ENCODE measurements at places on chromosomes 3 and 15.

DNA sequence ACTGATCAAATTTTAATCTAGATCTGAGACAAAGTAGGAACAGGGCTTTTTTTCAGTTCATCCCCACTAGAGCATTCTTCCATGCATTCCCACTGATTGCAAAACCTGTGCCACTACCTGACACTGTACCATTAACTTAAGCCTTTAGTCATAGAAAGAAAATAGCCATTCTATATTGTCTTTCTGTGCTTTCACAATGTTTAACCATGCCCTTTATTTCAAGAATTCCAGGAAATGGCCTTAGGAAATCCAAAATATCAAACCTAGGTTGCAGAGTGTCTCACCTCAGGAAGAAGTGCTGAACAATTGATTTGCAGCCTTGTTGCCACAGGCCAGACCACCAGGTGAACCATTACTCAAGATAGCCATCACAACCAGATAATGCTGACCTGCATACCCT lies 56.2 kb upstream of the TGFBR2 start:
- DNase-seq, result no peak

DNA sequence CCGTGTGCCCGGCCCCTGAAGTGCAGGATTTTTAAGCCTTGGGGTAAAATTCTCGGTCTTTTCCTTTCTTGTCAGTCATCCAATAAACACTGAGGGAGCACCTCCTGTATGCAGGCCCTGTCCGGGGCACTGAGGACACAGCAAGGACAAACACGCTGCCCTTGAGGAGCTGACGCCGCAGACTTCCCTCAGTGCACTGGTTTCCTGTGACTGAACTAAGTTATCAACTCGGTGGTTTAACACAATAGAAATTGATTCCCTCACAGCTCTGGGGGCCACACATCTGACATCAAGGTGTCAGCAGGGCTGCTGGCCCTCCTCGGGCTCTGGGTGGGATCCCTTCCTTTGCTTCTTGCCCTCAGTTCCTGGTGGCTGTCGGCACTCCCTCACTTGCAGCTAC lies 65.1 kb downstream of the ZNF445 start:
- DNase-seq, result no peak

- DNase-seq, result no peak
Observed at GRCh38 chr3:157170861-157171260, 10.9 kb upstream of the CCNL1 start.

DNA sequence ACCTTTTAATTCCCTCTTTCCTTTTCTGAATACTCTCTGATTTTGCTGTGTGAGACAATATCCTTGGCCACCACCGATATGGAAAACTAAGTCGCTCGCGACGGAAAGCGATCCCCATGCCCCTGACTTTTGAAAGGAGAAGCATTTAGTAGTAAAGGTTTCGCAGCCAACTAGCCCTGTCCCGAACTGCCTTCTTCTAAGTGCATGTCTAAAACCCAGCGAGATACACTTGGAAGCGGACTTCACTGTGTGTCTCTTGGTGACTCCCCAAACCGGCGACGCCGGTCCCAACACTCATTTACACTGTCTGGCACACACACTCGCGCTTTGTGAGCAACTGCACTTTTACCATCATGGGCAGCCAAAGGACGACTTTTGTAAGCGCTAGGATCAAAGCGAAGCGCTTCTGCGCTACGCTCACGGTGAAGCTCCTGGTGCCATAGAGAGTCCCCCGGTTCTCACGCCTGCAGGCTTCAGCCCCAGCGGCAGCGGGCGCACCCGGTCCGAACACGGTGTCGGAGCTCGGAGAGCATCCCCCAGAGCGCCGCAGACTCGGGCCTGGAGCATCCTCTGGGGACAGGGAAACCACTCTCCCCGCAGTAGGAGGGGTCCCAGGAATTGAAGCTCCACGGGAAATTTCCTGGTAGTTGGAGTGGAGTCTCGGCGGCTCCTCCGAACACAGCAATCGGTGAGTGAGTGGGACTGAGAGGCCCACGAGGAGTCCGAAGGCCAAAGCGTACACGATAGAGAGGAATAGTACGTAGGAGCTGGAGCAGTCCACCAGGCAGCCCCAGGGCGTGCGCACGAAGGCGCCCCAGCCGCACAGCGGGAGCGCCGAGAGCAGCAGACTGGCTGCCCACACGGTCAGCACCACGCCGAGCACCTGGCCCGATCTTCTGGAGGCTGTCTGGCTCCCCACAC lies 1.4 kb downstream of the GPR149 start:
- no peak for DNase-seq

- no peak for DNase-seq
Observed at GRCh38 chr3:50536471-50537180, 30.9 kb downstream of the C3orf18 start.

- no peak for DNase-seq
Observed at GRCh38 chr15:33730815-33731214, 237.5 kb upstream of the CHRM5 start.

DNA sequence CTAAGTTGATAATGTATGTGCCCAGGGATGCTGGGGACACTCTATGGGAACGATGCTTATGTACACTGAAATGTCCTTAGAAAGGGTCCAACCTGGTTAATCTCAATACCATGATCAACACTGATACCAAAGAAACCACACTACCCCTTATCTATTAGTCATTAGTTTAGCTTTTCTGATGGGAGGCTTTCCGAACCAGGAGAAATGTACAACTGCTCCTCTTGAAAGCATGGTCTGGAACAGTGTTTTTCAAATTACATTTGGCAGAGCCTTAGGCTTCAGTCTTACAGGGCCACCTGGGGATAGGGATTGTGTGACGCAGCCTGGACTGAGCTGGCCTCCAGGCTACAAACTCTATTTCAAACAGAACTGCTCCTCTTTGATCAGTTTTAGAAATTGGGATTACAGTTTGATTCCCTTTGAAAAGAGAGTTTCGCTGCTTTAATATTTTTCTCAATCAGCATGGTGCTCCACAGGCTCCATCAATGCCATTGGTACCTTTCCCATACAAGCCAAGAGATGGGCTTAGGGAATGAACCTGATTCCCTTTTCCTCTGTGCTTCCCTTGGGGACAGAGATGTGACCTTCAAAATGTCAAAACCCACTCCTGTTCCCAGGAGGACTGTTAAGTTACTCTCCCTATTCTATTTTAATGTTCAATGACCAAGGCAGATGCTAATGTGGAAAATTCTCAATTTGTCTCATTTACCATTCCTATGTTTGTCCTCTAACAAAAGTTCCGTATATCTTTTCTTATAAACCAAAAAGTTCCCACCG lies 296.0 kb upstream of the ADAMTS9 start:
- no peak for DNase-seq

GRCh38 chr15:42402455-42403205 lies 43.3 kb downstream of the CAPN3 start:
- DNase-seq, result no peak

DNA sequence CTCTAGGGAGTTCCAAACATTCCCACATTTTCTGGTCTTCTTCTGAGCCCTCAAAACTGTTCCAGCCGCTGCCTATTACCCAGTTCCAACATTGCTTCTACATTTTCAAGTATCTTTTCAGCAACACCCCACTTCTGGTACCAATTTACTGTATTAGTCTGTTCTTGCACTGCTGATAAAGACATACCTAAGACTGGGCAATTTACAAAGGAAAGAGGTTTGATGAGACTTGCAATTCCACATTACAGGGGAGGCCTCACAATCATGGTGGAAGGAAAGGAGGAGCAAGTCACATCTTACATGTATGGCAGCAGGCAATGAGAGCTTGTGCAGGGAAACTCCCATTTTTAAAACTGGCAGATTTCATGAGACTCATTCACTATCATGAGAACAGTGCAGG lies 629.1 kb upstream of the NR2F2 start:
- DNase-seq, result no peak

DNA sequence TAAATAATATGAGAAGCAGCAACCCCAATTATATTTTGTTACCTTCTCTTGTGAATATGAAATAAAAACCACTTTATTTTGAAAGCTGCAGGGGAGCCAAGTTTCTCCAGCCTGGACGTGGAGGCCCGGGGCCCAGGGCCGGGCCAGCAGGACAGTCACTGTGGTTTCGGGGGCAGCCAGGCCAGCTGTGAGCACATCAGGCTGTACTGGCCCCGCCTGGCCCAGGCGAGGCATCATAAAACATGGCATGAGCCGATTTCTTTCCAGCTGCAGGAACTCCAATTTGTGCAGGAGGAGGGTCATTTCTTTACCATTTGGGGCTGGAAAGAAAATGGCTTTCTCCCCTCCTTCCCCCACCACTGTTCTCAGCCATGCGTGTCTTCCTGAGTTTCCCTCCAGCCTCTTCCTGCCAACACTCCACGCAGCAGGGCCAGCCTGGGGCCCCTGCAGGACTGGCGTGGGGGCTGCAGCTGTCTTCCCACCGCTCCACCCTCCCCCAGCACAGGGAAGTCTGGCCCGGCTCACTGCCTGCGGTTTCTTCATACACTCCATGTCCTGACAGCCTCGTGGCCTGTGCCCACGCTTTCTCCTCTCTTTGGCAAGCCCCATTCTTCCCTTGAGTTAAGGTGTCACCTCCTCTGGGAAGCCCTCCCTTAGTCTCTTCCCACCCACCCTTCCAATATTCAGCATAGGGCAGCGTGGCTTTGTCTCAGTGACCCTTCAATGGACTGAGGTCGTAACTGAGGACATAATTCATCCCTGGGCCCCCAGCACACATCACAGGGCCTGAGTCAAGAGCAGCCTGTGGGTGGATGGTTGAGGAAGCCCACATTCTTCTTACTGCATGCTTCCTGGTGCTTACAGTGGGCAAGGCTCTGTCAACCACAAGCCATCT lies 135.8 kb downstream of the CHSY1 start:
- DNase-seq, result no peak

DNA sequence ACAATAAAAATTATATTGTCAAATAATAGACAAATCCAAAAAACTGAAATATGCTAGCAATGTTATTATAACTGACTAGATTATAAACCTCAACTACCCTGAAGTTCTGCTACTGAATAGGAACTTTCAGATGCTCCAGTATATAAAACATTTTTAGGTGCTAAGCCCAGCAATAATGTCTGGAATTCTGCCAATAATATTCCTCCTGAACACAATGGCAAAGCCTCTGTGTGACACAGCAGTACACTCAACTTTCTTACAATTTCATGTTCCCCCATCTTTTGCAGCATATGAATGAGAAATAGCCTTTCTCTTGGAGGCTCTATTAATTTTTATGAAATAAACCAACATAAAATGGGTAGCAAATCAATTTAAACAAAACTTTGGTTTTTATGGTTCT lies 29.5 kb downstream of the ATOSA start:
- DNase-seq, result no peak

DNA sequence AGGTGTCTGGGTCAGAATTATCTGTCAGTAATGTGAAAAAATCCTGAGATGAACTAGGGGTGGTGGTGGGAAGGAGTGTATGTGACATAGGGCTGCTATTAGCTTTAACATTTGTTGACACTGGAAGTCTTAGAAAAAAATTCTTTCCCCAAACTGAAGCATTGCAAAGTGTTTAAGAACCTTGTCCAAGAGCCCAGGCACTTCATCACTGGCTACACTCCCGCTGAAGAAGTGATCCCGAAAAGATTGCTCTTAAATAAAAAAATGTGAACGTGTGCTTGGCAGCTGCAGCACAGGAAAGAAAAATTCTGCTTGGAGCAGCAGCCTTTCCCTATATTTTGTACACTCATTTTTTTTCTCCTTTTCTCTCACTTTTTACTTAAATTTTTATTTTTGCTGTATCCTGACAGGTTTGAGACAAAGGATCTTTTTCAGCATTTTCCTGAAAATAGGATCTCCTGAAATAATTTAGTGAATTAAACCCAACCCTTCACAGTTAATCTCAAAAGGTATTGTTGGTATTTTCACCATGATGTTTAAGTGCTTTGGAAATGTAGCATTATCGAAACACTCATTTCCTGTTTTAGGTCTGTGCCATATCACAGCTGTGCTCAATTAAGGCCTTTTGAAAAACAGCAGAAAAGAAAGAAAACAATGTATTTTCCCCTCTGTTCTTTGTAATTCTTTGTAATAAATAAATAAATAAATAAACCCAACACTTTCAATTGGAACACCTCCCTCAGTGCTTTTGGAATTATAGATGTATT lies 477.6 kb downstream of the ZNF385D start:
- DNase-seq, result peak; percentile 46

DNA sequence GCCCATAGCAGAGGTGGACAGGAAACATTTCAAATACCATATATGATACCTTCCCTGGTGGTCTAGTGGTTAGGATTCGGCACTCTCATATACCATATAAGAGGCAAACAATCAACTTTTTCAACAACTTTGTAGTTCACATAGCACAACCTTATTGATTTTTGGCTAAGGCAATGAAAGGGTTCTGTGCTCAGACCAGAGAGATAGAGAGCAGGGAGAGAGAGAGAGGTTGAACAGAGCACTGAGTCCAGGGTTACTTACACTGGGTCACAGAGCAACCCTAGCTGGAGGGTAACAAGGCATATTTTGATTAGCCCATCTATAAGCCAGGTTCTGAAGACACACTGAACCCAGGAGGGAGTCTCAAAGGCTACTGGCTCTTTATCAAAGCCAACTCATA lies 83.8 kb downstream of the PLCH1 start:
- DNase-seq, result no peak

GRCh38 chr3:66416556-66417304 lies 84.1 kb downstream of the LRIG1 start:
- no peak for DNase-seq

DNA sequence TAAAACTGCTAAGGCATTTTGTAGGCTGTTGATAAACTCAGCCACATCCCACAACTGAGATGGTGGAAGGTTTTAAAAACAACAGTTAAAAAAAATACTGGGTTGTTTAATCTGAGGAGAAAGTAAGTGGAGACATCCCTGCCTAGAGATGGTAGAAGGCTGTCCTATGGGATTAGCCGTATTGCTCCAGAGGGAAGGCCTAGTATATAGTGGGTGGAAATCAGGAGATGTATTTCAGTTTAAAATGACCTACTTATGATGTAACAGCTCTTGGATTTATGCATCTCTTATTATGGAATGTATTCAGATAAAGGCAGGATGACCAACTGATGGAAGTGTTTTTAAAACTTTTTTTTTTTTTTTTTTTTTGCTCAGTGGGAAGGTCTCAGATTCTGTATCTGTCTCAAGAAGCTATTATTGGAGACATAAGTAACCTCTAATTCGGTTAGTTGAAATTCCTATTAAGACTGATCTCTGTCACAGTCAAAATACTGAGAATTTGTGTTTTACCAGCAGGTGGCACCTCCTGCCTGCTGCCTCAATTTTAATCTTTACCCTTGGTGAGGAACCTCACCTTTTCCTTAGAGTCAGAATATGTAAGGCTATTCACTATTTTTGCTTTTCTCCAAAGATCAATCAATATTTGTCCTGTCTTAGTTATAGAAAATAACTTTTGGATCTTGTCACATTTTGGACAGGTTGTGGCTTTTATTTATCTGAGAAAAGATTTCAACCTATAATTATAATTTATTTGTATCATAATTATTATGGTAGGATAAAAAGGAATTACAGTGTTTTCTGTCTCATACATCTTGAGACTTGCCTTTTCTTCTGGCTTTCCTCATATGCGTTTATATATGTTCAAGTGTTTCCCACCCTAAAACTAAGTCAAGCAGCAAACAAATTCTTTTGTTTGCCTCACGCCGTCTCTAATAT lies 63.0 kb downstream of the VPS8 start:
- peak; percentile 9 for DNase-seq

Measured in fibroblast of skin of left quadriceps (primary cell).